NCI-H524 (cell line): ENCODE measurements at places on chromosomes 4 and X.

- DNase-seq = no peak
Observed at GRCh38 chrX:85503258-85504158, 124.0 kb upstream of the POF1B start.

DNA sequence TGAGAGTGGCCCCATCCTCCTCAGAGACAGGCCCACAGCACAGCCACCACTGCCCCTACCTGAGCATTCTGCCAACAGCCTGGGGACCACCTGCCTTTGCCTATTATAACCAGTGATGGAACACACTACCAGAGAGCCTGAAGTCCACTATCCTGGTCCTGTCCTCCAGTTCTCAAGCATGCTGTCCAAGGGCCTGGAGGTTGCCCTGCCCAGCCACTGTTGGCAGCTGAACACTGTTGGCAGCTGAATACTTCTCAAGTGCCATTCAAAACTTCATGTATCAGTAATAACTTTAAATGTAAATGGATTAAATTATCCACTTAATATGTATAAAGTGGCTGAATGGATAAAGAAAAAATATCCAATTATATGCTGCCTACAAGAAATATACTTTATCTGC is 194.3 kb upstream of the JADE1 start:
- no peak for DNase-seq

GRCh38 chrX:21382715-21383114 is 8.5 kb downstream of the CNKSR2 start:
- no peak for DNase-seq

GRCh38 chr4:14575919-14576318 is 426.4 kb upstream of the CPEB2 start:
- DNase-seq = no peak

GRCh38 chrX:19852014-19853005 is 35.1 kb downstream of the SH3KBP1 start:
- DNase-seq = no peak

- DNase-seq = no peak
Observed at GRCh38 chr4:147370473-147370872, 110.4 kb upstream of the EDNRA start.

GRCh38 chrX:32708542-32708941 is 502.8 kb downstream of the DMD start:
- DNase-seq = no peak

DNA sequence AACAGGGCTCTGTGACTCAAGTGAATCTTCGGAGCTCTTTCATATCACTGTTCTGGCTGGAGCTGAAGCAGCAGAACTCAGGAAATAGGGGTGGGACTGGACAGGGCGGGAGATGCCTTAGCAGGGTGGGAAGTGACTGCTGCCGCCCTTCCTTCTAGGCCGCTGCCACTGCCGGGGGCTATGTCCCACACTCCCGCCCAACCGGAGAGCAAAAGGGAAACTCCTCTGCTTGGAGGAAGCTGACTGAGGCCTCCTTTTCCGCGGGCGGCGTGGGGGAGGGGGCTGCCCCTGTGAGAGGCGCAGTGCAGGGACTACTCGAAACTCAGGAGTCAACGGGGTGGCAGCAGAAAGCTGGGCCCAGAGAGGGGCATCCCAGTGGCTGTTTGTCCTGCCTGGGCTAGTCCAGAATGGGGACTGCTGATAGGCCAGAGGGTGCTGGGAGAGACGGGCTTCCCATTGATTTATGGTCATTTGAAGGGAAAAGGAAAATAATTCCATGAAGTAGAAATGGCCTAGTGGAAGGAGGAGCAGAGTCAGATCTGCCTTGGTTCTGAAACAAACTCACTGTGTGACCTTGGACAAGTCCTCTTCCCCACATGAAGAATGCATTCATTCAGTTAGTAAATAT is 36.9 kb downstream of the STARD8 start:
- no peak for DNase-seq

DNA sequence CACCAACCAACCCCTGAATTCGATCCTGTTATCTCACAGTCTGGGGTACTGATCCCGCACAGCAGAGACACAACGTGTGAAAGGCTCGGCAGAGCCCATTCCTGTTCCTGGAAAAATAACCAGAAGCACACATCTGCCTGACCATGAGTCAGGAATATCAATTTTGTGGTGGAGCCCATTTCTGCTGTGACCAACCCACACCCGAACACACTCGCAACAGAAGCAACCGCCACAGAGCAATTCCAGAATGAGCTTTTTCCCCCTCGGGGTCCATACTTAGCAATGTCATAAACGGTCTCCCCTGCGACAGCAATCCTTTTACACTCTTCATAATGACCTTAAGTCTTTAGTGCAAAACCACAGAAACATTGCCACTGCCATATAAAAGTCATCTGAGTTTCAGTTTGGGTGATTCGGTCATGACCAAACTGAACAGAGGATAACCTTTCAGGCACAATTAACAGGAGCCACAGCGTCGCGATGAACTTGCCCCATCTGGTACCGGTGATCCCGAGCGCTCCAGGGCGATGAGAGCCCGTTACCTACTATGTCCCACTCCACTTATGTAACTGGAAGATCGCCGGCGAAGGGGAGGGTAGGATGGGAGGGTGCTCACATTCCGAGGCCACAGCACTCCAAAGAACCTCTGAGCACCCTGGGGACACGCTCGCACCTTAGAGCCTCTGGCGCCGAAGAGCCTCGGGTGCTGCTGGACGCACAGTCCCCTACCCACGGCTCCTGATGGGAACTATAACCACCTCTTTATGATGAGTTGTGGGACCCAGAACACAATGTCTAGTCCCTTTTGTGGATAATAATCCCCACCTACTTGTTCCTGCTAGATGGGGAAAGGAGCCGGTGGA is 1.1 kb downstream of the MECP2 start:
- peak; percentile 60 for DNase-seq

DNA sequence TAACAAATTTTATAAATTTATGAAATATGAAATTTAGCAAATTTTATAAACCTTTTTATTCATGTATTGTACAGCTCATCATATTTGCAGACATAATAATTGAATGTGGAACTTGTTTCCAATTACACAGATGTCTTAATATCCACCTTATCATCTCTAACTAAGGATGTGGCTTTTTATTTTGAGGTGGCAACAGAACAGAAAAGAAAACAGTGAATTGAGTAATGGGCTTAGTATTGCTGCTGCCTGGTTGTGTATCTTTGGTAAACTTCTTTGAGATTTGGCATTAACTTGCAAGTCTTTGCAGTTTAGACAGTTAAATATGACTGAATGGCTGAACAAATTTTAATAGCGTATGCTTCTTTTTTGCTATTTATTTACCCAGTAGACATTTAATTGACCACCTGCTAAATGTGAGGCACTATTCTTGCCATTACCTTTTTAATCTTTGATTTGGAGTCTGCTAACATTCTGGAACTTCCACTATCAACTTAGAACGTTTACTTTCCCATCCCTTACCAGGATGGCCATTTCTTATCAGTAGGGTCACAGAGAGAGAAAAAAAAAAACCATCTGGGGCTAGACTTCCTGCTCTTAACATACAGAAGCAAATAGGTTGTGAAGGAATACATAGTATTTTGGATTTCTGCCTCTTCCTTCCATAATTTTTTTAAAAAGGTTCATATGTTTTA is 44.8 kb downstream of the CLCN3 start:
- no peak for DNase-seq

DNA sequence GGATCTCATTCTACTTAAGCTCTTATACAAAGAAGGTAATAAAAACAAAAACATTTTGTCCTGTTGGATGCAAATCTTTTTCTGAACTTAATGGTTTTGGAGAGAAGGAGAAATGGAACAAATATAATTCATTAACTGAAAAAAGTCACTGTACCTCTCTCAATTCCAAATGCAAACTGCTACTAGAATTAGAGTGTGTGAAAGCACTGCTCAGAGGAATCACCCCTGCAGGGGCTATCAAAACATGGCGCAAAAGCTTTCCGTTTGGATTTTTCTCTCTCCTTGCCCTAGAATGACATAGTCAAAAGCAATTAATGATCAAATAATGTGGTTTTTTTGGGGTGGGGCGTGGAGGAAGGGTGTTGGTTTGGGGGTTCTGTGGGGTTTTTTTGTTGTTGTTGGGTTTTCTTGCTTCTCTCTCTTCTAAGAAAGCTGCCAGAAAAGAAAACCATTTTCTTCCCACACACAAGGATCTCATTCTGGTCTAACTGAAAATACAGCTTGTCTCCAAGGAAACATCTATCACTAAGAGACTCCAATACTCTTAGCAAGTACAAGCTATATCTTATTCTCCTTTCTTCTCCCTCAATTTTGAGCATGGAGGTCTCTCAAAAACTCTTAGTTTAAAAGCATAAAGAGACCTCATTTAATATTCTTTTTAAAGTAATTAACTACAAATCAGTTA is 41.6 kb downstream of the USP46 start:
- DNase-seq = no peak

DNA sequence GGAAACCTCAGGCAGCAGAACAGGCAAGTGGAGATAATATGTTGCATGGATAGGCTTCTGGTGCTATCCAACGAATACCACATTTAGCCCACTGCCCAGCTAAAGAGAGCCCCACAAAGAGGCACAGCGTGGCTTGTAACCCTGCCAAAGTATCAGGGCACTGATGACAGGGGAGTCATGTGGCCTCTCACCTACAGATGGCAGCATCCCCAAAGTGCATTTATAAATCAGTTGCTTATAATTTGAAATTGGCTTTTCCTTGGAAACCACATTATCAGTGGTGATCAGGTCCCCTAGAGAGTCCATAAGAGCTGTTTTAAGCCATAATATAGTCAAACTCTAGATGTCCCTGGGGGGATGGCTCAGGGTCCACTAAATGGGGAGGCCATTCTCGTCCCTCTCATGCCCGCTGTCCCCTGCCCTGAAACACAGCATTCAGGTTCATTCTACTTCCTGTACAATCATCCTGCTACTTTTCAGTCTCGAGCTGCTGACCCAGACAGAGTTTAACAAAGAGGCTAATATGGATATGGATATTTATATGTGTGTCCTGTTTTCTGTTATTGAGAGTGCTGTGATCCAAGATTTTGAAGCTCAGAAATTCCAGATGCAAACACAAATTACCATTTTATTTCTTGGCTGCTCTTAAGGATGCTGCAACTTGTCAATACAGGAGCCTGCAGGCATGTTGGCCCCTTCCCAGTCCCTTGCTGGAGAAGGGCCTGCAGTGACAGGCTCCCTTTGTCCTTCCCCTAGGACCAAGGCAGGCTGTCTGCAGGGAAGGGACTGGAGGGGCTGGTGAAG is 28.5 kb downstream of the SRPX start:
- peak; percentile 49 for DNase-seq

DNA sequence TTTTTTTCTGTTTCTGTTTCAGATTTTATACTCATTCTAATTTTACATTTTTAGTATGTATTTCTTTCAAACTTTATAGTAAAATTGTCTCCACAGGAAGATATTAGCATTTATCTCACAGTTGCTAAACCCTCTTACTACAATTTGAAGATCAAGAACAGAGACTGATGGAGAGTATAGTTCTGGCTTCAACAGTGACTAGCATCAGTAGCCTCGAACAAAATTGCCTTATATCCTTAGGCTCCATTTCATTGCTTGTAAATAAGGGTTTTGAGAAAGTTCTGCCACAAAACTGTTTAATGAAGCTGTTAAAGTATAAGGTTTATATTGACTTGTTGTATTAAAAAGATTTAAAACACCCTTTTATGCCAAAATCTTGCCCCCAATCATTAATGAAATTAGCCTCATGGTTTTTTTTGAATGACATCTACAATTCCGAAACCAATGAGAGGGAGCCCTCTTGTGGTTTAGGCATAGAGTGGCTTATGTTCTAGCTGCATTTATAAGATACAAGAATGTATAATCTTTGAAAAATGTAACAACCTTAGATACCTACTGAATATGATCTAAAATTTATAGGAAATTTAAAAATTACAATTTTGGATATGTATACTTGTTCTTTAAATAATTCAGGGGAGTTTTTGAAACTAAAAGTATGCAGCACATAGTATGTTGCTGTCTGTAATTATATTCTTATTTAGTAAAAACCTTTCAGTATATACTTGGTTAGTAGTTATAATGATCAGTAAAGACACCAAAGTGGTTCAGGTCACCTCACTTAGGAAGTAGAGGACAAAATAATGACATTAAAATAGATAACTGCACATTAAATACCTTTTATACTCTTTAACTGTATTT is 109.8 kb upstream of the HPGD start:
- peak; percentile 12 for DNase-seq

DNA sequence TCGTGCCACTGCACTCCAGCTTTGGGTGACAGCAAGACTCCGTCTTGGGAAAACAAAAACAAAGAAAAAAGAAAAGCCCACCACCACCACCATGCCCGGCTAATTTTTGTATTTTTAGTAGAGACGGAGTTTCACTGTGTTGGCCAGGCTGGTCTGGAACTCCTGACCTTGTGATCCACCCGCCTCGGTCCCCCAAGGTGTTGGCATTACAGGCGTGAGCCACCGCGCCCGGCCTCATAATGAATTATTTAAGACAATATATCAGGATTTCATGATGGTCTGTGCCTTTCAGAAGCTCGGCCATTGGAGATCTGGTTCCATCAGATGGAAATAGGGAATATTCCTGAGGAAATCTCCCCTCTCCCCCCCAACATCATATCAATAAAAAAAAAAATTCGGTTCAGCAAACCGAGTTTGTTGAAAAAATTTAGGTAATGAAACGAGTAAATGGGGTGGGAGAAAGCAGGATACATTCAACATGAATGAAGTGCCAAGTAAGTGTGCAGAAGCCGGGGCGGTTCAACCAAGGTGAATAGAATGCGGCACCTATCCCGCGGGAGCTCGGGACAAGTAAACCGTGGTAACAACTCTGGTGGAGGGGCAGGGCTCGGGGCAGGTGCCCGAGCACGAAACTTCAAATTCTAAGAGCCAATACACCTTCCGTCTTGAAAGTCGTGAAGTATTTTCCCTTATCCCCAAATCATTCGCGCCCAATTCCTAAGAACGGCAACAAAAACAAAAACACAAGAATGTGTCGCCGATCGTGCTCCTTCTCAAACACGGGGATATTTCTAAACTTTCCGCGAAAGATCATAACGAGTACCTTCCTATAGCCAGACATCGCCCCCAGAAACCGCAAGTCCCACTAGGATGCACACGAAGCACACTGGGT is 773 bp upstream of the TXLNG start:
- DNase-seq = no peak

- no peak for DNase-seq
Observed at GRCh38 chr4:159765382-159765781, 662.5 kb downstream of the RAPGEF2 start.

- no peak for DNase-seq
Observed at GRCh38 chrX:42934020-42934726, 156.2 kb upstream of the PPP1R2C start.

GRCh38 chrX:73965833-73966232 is 338.1 kb upstream of the ZCCHC13 start:
- no peak for DNase-seq

GRCh38 chr4:123096038-123096437 is 173.6 kb upstream of the NUDT6 start:
- peak; percentile 2 for DNase-seq
